ENCODE measurements at places on chromosomes 2 and 18.

- DNase-seq, result no peak
These were observed 46.9 kb downstream of the SLC66A2 start for GRCh38 chr18:79904357-79905147.

DNA sequence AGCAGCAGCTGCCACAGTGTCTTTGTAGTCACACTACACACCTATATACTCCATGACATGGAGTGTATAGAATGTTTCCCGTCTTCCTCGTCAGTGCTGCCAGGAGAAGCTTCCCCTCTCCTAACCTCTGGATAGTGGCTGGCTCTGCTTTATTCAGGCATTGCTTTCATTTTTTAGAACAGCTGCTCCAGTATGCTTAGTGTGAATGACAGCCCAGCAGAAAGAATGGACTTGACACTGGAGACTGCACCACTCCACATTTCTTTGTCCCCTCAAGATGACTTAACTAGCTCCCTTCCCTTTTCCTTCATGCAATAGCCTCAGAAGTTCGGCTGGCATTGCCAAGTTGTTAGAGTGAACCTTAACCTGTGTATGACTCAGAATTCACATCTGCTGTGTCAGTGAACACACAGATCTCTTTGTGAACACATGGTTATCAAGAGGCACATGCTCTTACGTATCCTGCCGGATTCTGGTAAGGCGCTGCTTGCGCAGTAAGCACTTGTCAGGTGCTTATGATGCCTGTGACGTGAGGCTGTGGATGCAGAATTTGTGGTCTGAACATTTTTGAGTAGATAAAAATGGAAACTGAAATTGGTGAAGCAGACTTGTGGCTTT lies 73.9 kb downstream of the NEDD4L start:
- DNase-seq, result no peak

- DNase-seq, result no peak
These were observed 418.6 kb downstream of the PIK3C3 start for GRCh38 chr18:42373584-42373983.

- no peak for DNase-seq
These were observed 667.7 kb downstream of the SOCS6 start for GRCh38 chr18:70956554-70956953.

- DNase-seq, result no peak
These were observed 76.5 kb downstream of the RAD51AP2 start for GRCh38 chr2:17441790-17442189.

DNA sequence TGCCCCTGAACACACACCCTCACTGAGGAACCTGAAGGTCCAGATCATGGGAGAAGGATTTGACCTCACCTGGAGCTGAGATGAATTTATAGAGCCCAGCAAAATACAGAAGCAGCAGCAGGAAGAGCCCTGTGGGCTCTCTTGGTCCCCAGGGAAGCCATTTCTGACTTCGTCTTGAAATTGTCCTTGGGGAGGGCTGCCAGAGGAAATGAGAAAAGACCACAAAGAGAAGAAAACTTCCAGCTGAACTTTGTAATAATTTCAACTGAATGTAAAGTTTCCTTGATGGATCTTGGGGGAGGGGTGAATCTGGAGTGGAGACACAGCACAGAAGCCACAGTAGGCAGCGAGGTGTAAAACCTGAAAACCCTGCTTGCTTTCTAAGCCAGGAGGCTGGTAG lies 500.9 kb upstream of the NXPH2 start:
- DNase-seq, result no peak

- DNase-seq, result no peak
These were observed 11.0 kb downstream of the CPSF3 start for GRCh38 chr2:9434489-9434888.
